ENCODE measurements at places on chromosomes 2 and 18.
A peak's percentile ranks its signal among the peaks of the same experiment; 100 is the strongest.

DNA sequence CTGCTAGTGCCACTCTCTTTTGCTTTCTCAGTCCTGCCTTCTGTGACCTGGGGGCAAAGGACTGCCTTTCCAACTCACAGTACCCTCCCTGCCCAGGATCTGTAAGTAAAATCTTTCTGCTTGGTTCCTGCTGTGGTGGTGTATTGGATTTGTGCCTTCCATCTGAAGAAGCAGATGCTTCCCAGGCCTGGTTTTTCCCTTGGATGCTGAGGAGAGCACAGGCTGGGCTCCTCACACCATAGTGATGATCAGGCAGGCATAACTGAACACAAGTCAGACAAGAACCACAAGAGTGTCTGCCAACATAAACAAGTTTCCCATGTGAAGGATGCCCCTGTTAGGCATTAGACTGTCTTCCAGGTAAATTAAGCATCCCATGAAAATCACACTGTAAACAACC is 121.3 kb upstream of the NRXN1 start:
- DNase-seq: no peak

DNA sequence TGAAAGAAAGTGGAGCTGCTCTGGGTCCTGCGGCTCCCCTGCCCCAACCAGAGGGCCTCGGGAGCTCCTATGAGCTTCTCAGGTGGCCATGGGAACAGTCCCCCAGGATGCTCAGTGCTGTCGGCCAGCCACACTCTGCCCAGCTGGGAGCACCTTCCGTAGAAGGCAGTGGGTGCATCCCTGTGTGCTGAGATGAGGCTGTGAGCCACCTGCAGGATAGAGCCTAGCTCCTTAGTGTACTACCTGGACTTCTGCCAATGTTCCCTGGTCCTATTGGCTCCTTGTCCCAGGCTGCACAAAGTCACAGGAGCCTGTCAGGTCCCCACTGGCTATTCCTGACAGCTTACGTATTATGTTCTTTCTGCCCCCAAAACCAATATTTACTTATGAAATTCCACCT is 16.1 kb downstream of the PRELID3A start:
- no peak for DNase-seq

- peak; percentile 34 for DNase-seq
Measured at GRCh38 chr18:23487738-23488570, 15.4 kb upstream of the RMC1 start.

DNA sequence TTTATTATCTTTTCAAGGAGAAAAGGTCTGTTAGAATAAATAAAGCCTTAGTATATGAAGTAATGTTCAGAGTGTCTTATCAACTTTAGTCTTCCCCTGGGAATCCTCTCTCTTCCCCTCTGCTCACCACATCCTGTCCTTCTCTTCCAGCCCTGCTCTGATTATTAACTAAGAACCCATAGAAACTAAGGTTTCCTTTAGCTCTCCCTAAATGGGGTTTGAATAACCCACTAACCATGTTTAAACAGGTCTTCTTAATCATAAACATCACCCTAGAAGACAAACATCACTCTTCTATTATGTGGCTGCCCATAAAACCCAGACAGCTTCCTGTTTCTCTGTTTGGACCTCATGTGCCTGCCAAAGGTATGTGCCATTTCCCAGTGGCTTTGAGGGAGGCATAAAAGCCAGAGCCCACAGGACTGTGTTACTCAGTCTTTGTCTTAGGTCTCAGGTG is 50.1 kb downstream of the SLC14A1 start:
- no peak for DNase-seq

DNA sequence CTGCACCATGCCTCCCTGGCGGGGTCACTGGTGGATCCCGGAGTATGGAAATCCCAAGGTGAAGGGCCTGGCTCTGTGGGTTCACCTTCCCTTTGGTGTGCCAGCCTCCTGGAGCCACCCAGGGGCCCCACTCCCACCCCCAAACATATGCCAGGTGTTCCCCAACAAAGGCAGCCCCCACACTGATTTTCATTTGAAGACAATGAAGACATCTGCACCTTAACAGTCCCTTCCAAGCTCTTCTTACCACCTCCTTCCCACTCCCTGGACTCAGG is 11.7 kb downstream of the BIN1 start:
- no peak for DNase-seq

DNA sequence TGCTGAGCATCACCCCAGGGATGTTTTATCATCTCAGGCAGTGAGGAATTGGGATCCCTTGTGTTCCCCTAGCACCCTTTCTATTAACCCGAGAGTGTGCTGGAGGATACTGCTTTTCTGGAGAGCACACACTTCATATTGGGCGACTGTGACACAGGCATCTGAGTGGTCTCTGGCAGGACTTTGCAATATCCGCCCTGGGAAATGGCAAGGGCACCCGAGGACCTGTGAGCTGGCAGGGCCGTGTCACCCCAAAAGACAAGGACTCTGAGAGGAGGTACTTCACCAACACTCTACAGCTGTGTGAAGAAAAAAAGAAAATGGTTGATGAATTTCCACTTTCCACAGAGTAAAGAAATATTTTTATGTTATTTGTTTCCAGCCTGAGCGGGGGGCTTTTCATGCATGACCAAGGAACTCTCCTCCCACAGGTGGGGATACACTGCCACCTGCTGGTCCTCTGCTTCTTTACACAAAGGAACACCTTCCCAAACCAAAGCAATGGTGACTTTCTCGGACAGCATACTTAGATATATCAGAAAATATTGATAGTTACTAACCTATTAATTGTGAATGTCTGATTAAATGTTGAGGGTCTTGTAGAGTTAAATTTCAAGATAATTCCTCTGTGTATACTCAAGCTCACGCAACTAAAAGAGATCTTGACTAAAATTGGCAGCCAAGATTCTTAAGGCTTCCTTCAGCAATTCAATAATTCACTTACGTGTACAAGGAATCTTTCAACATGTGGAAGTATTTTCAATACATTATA is 45.9 kb upstream of the REG3G start:
- DNase-seq: peak; percentile 31

DNA sequence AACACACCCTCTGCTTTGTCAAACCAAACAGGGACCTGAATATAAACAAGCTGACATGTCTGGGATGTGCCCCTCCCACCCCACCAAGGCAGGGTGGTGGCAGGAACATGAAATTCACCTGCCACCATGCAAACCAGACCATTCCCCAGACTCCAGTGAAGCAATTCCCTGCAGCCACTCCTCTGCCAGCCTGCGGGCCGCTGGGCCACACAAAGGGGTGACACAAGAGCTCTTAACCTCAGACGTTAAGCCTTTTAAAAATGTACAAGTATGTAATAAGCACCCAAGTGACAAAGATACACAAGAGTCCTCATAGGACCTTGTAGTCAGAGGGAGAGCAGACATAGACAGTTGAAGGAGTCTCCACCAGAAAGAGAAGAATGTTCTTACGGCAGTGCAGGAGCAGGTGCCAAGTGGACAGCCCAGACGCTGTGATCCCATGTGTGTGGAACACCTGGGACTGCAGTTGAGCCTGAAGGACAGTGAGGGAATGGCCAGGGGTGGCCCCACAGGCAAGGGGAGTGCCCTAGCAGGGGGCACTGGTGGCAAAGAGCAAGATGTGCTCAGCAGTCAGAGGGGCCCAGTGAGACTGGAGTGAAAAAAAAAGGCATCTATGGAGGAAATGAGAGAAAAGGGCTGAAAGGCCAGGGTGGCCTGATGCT is 36.9 kb downstream of the CRACDL start:
- DNase-seq: no peak

DNA sequence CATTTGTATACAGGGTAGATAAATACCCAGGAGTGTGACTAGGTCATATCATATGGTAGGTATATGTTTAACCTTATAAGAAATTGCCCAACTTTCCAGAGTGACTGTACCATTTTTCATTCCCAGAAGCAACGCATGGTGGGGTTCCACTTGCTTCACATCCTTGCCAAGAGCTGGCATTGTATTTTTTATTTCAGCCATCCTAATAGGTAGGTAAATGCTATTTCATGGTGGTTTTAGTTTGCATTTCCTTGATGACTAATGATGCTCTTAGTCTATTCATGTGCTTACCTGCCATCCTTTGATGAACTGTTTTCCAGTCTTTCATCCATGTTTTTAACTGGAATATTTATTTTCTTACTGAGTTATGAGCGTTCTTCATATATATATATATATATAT is 51.9 kb downstream of the MAP4K3 start:
- DNase-seq: no peak

DNA sequence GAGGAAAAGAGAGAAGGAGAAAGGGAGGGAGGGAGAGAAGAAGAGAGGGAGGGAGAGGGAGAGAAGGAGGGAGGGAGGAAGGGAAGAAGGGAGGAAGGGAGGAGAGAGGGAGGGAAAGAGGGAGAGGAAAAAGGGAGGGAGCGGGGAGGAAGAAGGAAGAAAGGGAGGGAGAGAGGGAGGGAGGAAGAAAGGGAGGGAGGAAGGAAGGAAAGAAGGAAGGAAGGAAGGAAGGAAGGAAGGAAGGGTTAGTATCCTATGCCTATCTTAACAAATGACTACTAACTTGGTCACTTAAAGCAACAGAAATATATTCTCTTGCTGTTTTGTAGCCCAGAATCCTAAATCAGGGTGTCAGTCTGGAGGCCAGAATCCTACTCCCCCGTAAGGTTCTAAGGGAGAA is 52.1 kb downstream of the CMPK2 start:
- no peak for DNase-seq

DNA sequence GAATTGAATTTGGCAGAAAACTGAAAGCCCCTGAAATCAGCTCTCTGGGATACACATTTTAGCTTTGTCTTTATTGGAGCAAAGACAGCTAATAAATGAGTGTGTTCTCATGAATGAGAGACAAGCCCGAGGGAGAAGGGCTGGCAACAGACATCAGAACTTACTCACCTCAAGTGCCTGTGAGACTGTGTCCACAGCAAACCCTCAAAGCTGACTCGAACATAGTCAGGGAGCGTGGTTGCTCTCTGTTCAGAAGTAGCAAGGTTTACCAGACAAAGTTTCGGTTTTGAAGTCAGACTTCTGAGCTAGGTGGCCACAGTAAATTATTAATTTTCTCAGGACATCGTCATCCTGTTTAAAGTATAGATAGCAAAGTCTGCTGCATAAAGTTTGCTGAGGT is 207.9 kb downstream of the CMPK2 start:
- no peak for DNase-seq

DNA sequence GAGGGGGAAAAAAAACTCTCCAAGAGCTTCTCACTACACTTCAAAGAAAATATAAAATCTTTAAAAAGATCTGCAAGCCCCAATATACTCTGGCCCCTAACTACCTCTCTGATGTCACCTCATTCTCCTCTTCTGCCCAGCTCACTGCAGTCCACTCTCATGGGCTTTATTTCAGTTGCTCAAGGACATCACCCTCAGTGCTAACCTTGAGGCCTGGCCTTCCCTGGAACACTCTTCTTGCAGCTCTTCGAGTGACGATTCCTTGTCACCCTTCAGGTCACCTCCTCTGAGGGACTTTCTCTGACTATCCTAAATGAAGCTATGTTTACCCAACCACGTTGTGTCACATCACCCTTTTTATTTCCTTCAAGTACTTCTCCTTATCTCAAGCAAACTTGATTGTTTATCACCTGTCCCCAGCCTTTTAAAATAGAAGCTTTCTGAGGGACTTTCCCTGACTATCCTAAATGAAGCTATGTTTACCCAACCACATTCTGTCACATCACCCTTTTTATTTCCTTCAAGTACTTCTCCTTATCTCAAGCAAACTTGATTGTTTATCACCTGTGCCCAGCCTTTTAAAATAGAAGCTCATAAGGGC is 10.4 kb downstream of the RTTN start:
- peak; percentile 51 for DNase-seq
